ENCODE measurements at places on chromosomes 5 and 9.

DNA sequence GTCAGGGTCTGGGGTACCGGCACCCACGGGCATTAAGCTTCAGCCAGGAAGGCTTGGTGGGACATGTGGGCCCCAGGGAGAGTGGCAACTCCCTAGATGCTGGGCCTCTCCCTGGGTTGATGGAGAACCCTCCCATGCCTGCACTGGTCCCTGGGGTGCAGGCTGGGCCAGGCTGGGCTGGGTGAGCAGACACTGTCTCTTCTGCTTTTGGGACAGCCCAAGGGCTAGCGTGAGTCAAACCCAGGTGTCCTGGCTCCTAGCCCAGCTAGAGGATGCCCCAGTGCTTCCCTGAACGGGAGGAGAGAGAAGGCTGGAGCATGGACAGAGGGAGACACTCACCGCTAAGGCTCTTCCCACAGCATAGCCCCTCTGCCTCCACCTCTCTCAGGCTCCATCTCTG is 5.7 kb upstream of the AQP7 start:
- DNase-seq, result no peak

DNA sequence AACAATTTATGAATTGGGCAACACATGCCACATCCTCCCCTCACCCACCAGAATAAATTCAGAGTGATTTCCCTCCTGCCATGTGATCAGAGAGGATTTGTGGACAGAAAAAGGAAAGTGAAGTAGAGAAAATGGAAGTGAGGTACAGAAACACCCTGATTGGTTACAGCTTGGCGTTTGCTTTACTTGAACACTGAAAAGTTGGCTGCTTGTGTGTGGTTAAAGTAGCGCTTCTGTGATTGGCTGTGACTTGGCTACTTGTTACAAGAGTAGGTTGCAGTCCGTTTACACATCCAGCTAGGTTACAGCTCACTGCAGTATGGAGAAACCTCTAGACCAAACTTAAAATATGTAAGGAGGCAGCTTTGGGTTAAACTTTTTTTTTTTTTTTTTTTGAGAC is 205.2 kb upstream of the ZNF608 start:
- no peak for DNase-seq

GRCh38 chr5:50535393-50535792 is 94.3 kb upstream of the EMB start:
- DNase-seq, result no peak

DNA sequence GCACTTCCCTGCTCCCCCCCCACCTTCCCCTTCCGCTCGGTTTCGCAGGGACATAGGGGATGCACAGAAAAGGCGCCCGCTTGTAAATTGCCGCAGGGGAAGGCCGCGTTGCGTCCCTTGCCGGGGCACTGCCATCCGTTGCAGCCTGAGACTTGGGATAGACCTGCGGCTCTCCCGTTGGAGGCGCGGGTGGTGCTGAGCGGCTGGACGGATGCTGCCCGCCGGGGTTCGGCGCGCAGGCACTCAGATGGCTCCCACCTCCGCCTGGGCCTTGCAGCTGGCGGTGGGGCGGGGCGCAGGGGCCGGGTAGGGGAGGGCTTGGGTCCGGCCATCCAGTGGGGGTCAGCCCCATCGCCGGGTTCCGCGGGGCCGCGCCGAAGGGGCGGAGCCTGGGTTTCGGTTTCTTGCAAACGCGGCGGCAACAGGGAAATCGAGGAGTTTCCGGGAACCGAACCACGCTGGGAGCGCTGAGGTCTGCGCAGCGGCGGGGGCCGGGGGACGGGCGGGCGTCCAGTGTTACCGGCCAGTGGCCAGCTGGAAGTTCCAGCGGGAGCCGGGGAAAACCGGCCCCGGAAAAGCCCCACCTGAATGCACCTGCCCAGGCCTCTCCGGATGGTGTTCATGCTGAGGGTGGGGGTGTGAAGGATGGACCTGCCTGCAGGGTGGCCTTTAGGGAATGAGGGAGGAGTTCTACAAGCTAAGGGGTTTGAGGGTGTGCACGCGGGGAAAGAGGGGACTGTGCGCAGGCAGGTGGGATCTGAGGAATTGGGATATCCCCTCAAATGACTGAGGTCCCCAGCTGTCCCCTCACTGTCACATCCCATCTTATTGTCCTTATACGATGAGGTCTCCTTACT is 6.3 kb upstream of the IRF1 start:
- no peak for DNase-seq

GRCh38 chr5:2291146-2291840 is 408.6 kb upstream of the IRX4 start:
- DNase-seq, result no peak

Data from stimulated activated CD4-positive, alpha-beta T cell treated with anti-CD3 and anti-CD28 coated beads, TNF-alpha, amount 100 ng/mL, for 48 hours (primary cell).